ENCODE measurements at places on chromosomes 5 and 9.

DNA sequence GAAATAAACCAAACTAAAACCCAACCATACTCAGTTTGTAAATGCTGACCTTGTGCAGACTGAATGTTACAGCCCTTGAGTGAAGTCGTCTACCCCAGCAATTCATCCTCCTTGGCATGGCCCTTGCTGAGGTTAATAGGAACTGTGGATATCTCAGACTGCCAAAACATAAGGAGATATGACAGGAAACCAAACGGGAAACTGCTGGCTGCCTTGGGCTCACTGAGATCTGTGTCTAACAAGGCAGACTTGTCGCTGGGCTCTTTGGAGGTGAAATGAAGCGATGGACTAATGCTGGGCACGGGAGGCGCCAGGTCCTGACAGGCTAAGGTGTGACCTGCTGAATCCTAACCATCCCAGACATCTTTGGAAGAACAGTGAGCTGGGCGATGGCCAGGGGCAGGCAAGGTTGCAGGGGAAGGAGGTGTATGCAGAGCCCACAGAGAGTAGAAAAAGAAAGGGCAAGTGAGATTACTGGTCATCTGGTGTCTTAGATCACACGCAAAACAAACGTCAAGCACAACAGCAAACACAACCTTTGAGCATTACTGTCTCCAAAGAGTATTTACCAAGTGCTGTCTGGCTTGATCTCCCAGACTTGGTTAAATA is 44.6 kb upstream of the ALDH1A1 start:
- ATAC-seq = no peak

GRCh38 chr9:129776938-129777768 is 24.3 kb upstream of the PTGES start:
- ATAC-seq = peak; percentile 63

- no peak for ATAC-seq
These were observed 9.8 kb downstream of the RPP25L start for GRCh38 chr9:34601937-34602573.

- ATAC-seq = no peak
These were observed 218.7 kb downstream of the DCP2 start for GRCh38 chr5:113195251-113195650.

GRCh38 chr5:128637031-128637430 is 99.0 kb upstream of the FBN2 start:
- ATAC-seq = no peak

GRCh38 chr5:54764102-54765090 is 221.0 kb downstream of the ESM1 start:
- no peak for ATAC-seq

DNA sequence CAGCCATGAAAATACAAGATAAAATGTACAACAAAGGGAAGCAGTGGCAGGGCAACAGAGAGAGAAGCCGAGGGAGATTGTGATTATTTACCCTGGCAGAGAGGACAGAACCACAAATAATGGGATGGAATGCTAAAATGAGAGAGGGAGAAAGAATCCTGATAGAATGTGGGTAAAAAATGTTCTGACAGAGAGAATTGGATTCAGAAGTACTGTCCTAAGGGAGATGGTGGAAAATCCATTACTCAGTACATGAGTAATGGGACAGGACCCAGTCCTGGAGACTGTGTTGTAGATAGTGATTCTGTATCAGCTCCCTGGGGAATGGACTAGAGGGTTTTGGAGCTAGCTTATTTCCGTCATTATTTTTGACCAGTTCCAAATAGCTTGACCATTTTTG is 831.5 kb downstream of the MAT2B start:
- no peak for ATAC-seq

DNA sequence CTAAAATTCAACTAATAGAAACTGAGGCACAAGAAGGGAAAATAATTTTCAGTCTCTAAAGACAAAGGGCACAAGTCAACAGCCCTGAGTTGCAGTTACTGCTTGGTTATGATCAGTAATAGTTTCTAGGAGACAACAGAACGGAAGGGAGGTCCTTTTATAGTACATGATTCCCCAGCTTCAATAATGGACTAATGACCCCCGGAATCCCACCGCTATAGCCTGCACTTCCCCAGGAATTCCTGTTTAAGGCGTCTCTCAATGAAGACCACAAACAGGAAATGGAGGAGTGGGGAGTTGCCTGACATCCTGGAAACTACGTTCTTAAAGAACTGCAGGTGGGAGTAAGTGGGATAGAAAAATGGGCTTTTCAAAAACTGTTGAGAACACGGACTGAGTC is 60.6 kb downstream of the DIAPH1 start:
- ATAC-seq = peak; percentile 25

DNA sequence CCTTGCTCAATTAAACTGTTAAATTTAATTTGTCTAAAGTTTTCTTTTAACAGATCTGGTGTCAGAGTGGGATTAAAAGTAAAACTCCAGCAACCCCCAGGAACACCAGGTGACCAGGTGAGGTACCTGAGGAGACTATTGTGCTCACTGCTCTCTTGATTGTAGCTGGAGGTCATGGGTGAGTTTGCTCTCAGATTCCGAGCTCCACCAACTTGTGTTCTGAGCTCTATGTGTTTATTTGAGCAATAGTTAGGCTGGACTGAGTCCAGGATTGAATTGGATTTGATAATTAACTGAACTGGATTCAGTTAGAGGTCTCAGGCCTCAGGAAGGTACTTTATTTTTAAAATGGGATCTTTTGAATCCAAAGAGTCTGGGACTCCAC is 17.9 kb upstream of the SCGB3A2 start:
- ATAC-seq = no peak

DNA sequence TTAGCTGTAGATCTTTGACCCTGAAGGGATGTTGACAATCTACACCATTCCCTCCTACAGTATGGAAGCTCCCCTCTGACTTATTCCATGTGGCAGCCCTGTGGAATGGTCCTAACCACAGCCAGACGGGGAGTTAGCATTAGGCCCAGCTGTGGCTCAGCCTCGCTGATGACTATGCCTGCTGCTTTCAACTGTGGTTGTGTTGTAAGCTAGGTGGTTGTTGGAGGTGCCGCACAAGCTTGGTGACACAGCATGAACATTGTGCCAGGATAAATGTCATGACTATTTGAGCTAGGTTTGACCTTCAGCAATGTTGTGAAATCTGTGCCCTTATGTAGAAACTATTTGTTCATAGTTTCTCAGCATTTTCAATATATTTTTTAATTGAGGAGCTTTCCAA is 40.6 kb downstream of the SGCD start:
- no peak for ATAC-seq

- ATAC-seq = no peak
These were observed 1.2 kb upstream of the RFK start for GRCh38 chr9:76395381-76395780.

DNA sequence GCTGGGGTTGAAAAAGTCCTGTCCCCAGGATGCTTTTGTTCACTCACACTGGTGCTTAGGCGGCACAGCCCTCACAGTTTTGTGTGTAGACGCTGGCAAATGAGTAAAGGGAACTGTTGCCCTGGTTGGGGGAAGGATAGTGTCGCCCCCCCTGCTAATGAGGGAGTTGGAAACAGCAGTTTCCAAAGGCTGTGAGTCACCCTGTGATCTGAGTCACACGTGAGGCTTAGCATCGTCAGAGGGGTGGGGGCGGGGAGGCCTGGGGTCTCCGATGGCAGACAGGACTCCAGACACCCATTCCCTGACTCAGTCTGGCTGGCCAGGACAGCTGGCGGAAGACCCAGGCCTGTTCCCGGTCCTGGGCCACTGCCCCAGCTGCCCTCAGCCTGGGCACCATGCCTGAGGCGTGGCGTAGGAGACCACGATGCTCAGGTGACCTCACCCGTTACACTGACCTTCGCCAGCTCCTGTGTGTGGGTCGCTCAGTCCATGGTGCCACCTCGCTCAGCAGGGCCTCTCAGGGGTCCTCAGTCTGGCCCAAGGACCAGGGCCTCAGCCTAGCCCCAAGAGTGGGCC is 2.9 kb downstream of the DNAJB5 start:
- peak; percentile 21 for ATAC-seq

- ATAC-seq = no peak
These were observed 47.1 kb downstream of the ISOC1 start for GRCh38 chr5:129141696-129142095.

DNA sequence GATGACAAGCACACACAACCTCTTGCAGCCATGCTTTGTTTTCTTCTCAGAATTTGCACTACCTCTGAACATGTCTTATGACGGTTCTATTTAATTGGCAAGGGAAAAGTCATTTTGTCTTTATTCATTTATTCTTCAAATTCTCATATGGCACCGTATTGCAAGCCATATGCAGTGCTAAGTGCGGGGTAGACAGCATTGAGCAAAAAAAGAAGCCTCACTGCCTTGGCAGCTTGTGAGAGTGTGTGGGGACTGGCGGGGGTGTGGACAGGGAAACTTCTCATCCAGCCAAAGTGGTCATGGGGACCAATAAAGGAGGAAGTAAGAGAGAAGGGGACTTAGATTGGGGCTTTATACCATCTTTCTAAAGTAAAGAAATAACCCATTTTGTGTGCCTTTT is 160.0 kb downstream of the CDH12 start:
- ATAC-seq = no peak

- ATAC-seq = no peak
These were observed 1.6 kb downstream of the ZFYVE16 start for GRCh38 chr5:80409367-80409966.

DNA sequence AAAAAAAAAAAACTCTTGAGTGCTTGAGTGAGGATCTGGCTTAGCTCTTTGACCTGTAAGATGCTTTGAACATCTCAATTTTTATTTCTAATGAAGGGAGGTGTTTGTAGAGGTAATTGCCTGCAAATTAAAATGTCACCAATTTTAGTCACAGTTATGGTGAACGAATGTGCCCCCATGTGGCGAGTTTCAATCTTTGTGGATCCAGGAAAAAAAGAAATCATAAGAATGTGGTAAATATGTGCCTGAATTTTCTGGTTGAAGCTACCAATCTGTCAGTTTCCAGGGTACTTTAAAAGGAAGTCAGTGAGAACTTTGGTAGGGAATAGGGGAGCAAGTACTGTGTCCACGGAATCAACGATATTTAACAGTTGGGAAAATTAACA is 1772.4 kb upstream of the CDH9 start:
- no peak for ATAC-seq

DNA sequence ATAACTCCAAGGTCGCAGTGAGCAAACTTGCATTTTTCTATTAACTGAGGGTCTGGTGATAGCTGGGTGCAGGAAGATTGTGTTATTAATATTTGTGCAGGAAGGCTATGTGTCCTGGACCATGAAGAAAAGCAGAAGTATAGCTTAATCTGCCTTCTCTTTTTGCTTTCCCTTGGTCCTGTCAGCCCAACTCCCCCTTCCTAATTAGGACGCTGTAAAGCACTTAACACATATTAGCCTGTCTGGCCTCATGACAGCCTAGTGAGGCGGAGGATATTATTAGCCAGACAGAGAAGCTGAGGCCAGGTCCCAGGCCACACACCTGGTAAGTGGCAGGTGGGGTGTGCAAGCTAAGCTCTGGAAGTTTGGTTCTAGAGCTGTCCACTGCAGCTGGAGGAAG is 29.5 kb downstream of the SLC46A2 start:
- no peak for ATAC-seq
